Hepatocyte (in vitro differentiated cells): ENCODE measurements at places on chromosomes 12 and 14.

DNA sequence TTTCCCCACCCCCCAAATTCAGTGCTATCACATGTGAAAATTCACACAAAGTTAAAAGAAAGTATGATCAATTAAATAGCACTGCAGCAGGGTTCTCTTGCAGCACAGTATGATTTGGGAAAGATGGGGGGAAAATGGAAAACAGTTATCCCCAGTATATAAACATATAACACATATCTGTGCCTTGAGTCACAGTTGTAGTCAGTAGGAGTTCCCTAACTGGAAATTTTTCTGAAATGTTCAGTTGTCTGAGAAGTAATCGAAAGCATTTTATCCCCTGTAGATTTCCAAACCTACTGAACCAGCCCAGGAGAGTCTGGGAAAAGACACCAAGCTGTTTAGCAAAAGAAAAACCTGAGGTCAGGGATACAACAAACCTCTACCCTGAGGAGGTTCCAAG lies 47.0 kb downstream of the C12orf50 start:
- H3K27me3 ChIP-seq, result no peaks in the 10 kb centered on the region
- DNase-seq, result no peak
- H3K4me3 ChIP-seq, result no peak overlapping the region
- no peaks in the 10 kb centered on the region for H3K4me1 ChIP-seq
- no peak overlapping the region for H3K27ac ChIP-seq
- no peaks in the 10 kb centered on the region for H3K36me3 ChIP-seq

GRCh38 chr12:51505360-51506105 lies 80.9 kb downstream of the SLC4A8 start:
- H3K36me3 ChIP-seq, result no peaks in the 10 kb centered on the region
- H3K4me3 ChIP-seq, result no peak overlapping the region
- no peak for DNase-seq
- H3K27ac ChIP-seq, result no peak overlapping the region
- no peaks in the 10 kb centered on the region for H3K4me1 ChIP-seq
- H3K27me3 ChIP-seq, result no peaks in the 10 kb centered on the region

DNA sequence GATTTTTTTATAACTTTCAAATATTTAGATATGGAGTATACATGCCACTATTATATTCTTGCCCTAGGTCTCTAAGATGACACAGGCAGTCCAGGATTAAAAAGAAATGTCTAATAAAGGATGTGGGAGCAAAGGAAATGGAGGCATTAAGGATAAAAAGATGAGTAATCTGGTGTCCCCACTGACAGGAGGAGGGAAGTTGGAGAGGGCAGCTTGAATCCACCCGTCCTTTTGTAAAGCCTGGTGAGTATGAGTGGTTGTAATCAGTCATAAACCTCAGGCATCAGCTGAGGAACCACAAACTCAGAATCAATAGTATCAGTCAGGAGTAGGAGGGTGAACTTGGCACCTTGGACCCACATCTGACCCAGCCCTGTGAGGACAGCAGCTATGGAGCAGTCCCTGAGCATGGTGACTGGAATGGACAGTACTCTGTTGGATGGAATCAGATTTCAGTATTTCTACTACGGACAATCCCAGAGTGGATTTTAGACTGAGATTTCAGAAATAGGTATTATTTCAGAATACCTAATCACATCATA lies 100.5 kb downstream of the EXOC5 start:
- no peak overlapping the region for H3K27ac ChIP-seq
- H3K4me3 ChIP-seq, result no peak overlapping the region
- peak; percentile 20 for DNase-seq
- H3K4me1 ChIP-seq, result no peaks in the 10 kb centered on the region
- no peaks in the 10 kb centered on the region for H3K36me3 ChIP-seq

GRCh38 chr12:54983536-54984101 lies 943 bp downstream of the TESPA1 start:
- no peak overlapping the region for H3K4me3 ChIP-seq
- H3K36me3 ChIP-seq, result no peaks in the 10 kb centered on the region
- DNase-seq, result no peak
- H3K27ac ChIP-seq, result no peak overlapping the region
